ENCODE measurements at places on chromosomes 6 and 20. TPM values are rescaled to one million over a fixed set of nuclear protein-coding genes. Genes with fewer than 3 reads are reported as not detected.

DNA sequence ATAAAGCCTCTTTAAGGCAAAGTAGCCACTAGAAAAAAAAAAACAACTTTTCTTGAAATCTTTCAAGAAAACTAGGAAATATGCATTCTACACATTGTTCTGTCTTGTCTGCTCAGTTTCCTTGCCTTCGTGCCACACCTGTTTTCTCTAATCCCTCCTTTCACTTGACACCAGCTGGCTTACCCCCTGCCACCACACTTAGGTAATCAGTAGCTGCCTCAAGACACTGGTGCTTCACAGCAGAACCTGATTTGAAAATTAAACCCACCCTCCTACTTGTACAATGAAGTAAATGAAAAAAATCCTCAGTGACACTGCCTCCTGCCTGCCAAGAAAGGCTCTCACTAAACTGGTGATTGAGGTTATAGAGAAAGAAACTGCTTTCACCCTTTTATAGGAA lies 45.8 kb upstream of the SCML4 start:
- DNase-seq, result no peak

DNA sequence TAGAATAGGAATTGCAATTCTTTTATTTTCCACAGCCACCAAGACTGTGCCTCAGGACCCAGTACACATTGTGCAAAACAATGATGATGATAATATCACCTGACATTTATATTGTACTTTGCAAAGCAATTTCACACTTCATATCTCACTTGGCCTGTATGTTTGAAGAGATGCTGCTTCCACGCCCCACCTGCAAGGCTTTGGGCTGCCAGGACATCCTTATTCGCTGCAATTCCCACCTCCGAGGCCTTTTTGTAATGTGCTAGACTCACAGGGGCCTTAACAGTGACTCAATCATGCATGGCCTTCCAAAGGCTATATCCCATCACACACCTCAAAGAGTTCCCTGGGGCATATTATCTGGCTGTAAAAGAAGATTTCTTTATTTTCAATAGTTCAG lies 200.9 kb downstream of the MYLK4 start:
- DNase-seq, result no peak

- no peak for DNase-seq
Observed at GRCh38 chr6:37299990-37300389, 42.0 kb upstream of the TMEM217 start.

GRCh38 chr6:135281227-135281626 lies 100.1 kb downstream of the MYB start:
- no peak for DNase-seq

DNA sequence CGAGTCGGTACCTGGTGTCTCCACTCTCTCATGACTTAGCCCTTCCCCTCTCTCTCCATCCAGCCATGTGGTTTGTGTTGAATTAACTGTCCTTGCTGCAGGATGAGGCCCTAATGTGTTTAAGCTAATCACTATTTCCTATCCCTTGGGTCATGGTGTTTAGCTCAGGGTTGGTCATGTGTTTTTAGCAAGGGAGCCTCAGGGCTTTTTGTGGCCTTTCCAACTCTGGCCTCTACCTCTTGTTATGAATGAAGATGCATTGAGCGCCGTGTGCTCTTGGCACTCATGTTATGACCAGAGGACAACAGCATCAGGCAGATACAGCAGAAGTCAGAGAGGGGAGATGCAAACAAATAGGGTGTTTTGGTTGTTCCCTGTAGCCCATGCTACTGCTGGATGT lies 674.2 kb upstream of the FLRT3 start:
- no peak for DNase-seq

DNA sequence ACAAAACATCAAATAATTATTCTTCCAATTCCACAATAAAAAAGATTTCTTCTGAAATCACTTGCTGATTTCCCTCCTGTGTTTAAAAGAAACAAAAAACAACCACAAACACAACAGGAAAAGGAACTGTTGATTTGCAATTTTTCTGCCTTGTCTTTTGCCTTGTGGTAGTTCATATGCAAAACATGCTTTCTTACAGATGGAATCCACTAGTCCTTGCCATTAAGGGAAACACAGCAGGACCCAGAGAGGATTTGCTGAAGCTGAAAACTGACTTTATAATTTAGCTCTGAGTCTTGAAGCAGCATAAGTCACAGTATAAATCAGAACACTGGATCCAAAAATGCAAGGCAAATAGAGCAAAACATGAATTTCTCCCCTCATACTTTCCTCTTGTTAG lies 328.8 kb downstream of the PHF3 start:
- DNase-seq, result no peak

GRCh38 chr6:111716325-111716724 lies 110.6 kb upstream of the TRAF3IP2 start:
- DNase-seq, result no peak

DNA sequence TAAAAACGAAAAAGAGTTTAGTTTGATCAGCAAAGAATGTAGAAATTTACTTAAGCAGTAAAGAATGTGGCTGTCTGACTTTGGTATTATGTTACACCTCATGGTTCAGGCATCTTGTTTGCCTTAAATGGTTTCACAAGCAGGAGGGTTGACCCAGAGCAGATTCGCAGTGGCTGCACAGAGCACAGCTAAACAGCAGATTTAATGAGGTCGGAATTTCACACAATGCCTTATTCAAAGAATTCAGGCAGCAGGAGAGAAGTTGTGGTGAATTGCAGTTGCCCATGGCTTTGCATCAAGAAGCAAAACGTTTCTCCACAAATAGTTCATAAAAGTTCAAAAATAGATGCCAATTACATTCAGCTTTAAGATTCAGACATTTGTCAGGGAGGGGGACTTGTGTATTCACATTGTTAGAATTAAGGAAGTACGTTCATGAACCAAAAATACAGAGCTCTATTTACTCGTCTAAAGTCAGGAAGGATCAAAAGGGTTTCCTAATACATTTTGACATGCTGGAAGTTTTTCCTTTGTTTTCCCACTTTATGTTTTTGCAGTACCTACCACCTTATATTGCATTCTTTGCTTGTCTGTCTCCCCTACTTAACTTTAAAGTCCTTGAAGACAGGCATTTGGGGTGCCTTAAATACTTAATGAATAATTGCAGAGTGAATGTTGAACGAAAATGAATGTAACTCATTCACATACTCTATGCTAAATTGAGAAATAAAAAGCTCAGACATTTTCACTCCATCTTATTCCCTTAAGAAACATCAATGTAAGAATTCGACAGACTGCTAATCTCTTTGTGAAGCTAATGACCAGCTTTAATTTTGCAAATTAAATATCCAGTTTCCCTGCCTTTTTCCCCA lies 1163.6 kb upstream of the CITED2 start:
- peak; percentile 40 for DNase-seq

DNA sequence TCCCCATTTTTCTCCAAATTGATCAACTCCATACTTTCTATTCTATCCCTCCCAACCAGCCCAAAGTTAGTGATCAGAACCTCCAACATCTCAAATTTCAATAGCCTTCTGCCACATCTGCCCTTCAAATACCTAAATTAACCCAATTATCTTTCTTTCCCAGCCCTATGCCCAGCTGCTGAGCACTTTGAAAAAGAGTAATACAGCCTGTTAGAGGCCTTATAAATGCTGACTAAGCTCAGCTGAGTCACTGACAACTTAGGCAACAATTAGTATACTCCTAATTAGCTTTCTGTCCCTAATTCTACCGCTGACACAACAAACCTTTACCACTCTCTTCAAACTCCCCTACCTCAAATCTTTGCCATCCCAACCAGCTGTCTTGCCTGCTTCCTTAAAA lies 23.5 kb downstream of the RUNX2 start:
- no peak for DNase-seq

DNA sequence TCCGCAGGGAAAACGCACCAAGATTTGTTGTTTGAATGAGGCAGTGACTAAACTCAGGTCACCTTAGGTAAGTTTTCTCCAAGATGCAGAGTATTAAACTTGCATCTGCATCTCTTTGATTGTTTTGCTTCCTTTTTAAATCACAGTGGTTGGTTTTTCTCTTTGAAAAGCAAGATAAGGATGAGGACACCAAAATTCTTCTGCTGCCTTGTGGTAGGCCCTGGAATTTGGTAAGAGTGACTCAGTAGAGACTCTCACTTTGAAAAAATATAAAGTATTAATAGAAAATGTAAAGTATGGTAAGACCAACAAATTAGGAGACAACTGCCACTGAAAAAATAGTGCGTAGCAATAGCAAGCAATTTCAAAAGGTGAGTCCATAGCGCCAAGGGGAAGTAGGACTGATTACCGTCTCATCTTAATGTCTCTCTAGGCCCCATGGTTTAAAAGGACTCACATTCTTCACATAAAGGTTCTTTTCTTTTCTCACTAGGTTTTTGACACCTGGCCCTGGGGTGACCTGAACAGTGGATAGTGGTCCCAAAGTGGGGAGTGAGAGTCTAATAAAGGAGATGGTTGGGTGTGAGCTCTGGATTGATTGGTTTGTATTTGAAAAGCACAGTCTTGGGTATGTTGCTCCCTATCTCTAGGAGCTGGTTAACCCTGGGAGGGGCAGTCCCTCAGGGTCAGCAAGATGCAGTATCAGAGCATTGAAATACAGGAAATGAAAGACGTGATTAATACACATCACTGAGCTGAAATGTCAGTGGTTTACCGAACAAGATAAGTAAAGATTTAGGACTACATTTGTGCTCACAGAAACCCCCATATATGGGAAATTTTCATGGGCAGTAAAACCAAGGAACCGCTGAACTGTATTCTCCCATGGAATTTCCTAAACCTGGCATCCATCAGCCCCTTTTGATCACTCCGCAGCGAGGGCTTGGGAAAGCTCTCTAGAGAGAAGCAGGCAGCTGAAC lies 221.2 kb downstream of the SLC24A3 start:
- DNase-seq, result no peak

GRCh38 chr6:21098744-21099143 lies 494.8 kb upstream of the SOX4 start:
- DNase-seq, result no peak

DNA sequence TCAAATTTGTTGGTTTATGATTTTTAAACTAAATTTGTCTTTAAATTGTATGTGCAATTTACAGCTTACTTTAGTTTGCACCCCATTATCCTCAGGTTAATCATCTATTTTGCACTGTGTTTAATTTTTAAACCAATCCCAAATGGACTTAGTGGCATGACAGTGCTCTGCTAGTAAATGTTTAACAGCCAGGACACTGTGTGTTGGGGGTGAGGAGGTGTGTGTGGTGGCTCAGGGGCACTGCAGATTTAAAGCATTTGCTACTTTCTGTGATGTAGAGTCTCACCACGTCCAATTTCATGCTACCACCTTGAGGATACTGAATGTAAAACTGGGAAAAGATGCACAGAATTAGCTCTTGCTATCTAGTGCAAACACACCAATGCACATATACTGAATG lies 225.7 kb downstream of the HAO1 start:
- no peak for DNase-seq

- no peak for DNase-seq
Observed at GRCh38 chr6:37230104-37230503, 27.5 kb upstream of the TBC1D22B start.

DNA sequence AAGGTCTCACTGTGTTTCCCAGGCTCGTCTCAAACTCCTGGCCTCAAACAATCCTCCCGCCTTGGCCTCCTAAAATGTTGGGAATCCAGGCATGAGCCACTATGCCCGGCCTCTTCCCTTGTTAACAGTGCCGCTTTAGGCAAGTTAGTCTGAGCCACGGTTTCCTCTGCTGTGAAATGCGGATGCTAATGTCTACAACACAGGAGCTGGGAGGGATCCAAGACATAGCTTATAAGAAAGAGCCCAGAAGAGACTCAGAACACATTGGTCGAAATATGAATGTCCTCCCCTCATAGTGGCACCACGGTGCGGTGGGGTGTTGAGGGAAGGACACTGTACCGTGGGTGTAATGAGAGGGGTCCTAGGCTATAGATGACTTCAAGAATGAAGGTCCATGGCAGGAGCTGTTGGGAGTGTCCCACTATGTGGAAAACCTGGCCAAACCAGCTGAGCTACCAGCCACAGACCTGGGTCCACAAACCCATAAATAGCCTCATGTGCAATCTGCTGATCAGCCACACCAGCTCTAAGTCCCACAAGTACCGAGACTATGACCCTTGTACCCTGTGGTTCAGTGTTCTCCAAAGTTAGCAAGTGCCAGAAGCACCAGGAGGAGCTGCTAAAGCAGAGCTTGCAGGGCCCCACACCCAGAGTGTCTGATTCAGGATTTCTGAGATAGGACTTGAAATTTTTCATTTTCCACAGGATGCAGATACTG lies 57.8 kb upstream of the ZFAND3 start:
- DNase-seq, result no peak

DNA sequence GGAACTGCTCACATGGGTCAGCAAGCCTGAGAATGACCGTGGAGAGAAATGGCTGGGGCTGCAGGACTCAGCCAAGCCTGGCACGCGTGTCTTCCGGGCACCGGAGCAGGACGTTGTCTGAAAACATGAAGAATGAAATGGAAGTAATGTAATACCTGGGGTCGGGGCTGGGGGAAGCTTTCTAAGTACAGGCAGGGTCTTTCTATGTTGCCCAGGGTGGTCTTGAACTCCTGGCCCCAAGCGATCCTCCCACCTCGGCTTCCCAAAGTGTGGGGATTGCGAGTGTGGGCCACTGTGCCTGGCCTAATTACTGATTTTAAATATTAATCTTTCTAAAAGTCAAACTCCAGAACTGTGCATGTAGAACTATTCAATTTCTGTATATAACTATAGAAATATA lies 155.5 kb upstream of the AKAP12 start:
- no peak for DNase-seq

- DNase-seq, result no peak
Observed at GRCh38 chr6:33126101-33126714, 50.4 kb downstream of the HLA-DPB1 start.

Gene PBOV1
- not detected for total RNA-seq

Gene BTNL2
- not detected for total RNA-seq

All from pulmonary artery endothelial cell (primary cell).